Hematopoietic multipotent progenitor cell treated with erythropoietin and hydrocortisone succinate and interleukin-3 and kit ligand, for 6 days (in vitro differentiated cells): ENCODE measurements at places on chromosomes 1 and 21.
A peak's percentile ranks its signal among the peaks of the same experiment; 100 is the strongest.

DNA sequence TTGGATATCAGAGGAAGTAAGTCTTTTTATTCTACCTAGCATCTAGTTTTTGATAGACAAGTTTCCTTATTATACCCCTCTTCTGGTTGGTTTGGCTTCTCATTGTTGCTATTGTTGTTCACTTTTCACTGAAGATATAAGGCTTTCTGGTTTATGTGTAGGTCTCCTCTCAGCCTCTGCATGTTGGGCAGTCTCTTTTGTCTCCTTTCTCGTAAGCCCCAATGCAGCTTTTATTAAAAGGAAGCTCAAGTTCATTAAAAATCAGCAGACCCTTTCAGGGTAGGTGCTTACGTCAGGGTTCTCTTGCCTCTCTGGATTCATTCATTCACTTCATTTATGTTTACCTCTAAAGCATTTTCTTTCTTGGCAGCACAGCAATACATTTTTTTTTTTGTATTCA lies 4.8 kb upstream of the DHX9 start:
- DNase-seq: no peak

- peak; percentile 73 for DNase-seq
These were observed 33.7 kb upstream of the IL6R start for GRCh38 chr1:154371436-154371835.

- DNase-seq: no peak
These were observed 15.6 kb upstream of the CA6 start for GRCh38 chr1:8930116-8930515.

GRCh38 chr21:41861255-41861654 lies 17.9 kb downstream of the PRDM15 start:
- DNase-seq: no peak

GRCh38 chr1:26702680-26703038 lies 6.8 kb downstream of the ARID1A start:
- no peak for DNase-seq

DNA sequence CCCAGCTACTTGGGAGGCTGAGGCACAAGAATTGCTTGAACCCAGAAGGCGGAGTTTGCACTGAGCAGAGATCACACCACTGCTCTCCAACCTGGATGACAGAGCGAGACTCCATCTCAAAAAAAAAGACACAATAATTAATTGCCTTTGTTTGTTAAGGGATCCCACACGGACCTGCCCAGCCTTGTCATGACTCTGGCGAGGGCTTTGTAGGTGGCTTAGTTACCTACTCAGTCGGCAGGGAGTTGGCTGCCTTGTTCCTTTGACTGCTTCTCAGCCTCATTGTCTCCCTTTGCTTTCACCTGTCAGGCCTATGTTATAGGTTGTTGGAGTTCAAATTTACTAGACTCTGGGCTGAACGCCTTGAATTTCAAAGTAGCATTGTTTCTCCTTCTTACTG lies 82.0 kb downstream of the UBE4B start:
- no peak for DNase-seq

DNA sequence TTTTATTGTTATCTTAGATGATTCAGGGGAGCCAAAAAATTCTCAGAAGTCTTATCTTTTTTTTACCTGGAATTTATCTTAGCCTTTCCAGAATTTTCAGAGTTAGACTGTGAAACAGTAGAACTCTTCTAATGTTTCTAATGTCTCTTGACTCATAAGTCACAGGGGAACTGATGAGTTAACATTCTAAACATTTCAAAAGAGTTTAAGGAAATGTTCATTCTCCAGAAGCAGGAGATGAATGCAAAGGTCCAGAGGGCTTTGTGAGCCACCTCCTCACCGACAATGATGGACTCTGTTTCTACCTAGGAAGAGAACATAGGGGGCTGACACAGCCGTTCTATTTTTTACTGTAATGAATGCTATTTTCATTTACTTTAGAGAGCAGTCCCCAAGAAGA lies 157.5 kb downstream of the BRINP2 start:
- DNase-seq: no peak

- DNase-seq: no peak
These were observed 546 bp upstream of the ZNF695 start for GRCh38 chr1:247008406-247008799.

- no peak for DNase-seq
These were observed 38.8 kb upstream of the CD34 start for GRCh38 chr1:207949571-207950195.
